ENCODE measurements at places on chromosomes 16 and 17.

GRCh38 chr17:1264196-1264595 lies 6.0 kb upstream of the BHLHA9 start:
- no peak for DNase-seq

- no peak for DNase-seq
Observed at GRCh38 chr17:64406321-64407200, 15.9 kb upstream of the PECAM1 start.

DNA sequence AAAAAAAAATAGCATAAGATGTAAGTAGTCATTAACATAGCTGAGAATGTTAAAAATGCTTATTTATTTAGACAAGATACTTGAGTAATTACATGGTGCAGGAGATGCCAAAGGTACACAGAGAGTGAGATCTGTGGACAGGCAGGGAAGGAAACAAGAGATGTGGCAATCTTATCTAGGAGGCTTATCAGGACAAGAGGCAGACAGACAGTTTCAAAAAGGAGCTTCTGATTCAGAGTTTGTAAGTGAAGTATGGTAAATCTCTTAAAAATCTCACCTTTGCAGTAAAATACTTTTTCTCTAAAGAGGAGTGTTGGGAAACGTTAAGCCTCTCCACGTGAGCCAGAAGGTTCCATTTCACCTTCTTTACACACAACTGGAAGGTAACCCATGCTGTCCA lies 19.9 kb upstream of the GHDC start:
- DNase-seq, result no peak

DNA sequence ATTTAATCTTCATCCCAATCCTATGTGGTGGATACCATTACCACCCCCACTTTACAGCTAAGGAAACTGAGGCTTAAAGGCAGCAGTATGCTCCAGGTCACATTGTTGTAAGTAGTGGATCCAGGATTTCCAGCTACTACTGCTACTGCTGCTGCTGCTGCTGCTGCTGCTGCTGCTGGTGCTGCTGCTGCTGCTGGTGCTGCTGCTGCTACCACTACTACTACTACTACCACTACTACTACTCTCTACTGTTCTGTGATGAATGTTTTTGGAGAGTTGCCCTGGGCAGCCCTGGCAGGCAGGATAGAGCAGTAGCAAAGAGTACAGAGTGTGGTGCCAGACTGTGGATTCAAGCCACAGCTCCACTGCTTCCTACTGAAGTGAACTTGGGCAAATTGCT lies 49.3 kb upstream of the SLC12A3 start:
- no peak for DNase-seq

DNA sequence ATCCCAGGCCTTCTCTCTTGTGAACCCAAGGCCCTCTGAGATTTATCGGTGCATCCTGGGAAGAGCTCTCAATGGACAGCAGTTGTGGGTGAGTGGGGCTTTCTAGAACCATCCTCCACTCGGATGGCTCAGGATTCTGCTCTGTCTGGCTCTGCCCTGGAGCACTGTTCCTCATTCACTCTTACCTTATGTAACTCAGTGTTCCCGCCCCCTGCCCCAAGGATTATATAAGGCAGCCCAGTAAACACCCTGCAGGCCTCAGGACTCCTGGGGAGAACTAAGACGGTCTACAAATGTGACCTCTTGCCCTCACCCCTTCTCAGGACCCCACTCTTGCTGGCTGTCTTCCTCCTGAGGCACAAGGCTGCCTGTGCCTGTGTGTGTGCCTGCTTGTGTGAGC lies 3.8 kb downstream of the RPRML start:
- no peak for DNase-seq

DNA sequence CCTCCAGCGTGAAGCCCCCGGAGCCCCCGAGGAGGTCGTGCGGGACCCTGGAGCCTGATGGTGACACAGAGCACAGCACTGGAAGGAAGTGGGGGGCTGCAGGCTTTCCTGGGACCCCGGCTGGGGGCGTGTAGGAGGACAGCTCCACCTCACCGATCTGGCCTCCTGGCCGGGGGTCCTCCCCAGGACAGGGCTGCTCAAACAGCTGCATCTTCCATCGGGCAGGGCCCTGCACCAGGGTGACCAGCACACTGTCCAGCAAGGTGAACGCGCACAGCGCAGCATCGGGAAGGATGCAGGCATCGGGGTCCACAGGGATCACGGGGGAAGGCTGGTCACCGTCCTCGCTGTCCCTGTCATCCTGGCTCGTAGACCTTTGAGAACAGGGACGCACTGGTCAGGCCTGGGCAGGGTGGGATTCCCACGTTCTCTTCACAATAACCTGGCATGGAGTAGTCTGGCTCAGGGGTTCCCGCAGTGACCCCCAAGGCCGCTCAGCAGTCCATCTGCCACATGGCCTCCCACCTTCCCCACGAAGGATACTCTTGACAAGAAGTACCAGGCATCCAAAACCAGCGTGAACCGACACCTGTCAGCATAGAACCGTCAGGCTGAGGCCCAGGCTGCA lies 1.2 kb downstream of the FAAP100 start:
- no peak for DNase-seq

- no peak for DNase-seq
Observed at GRCh38 chr17:49830605-49831004, 17.3 kb downstream of the TAC4 start.

- DNase-seq, result no peak
Observed at GRCh38 chr17:66684731-66685130, 150.2 kb upstream of the CACNG5 start.

- no peak for DNase-seq
Observed at GRCh38 chr17:79214940-79215604, 140.4 kb downstream of the ENGASE start.

DNA sequence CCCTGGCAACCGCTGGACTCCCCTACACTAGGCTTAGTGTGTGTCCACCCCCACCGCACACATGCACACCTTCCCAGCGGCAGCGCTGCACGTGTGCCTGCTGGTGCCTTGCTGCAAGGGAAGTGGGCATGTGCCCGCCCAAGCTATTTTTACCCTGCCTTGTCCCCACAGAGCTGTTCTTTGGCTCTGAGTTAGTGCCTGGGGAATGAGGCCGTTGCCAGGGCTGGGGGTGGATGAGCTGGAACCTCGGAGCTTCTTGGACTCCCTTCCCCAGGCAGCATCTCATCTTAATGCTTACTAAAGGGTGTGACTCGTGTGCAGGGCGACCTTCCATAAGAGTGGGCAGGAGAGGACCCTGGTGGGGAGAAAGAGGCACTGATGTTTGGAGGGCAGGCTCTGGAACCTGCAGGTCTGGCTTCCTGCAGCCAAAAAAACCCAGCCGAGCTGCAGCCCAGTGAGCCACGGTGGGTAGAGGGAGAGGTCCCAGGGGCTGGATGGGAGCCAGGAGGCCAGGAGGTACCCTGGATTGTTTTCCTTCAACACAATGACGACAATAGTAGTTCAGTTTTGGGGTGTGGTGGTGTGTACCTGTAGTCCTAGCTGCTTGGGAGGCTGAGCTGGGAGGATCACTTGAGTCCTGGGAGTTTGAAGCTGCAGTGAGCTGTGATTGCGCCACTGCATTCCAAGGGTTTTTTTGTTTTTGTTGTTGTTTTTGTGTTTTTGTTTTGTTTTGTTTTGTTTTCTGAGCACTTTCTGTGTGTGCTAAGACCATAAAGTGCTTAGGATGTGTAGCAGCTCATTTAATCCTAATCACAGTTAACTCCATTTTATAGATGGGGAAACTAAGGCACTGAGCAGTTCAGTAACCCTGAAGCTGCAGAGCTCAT lies 119.1 kb downstream of the RAB11FIP4 start:
- DNase-seq, result peak; percentile 48

- no peak for DNase-seq
Observed at GRCh38 chr16:78957317-78958100, 643.0 kb downstream of the MAF start.

DNA sequence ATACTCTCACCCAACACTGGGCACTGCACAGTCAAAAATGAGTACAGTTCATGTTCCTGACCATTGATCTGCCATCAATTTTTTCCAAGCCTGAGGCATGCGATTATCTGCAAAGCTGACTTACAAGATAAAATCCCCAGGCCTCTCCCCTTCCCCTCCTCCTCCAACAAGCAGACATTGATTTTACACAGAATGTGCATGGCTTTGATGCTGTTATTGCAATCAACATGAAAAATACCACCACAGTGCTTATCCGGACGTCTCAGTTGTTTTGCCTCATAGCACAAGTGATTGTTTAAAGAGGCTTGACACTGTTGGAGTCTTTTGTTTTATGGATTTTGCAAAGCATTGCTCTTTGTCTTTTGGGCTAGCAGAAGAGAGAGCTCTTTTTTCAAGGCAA lies 163.8 kb downstream of the TOX3 start:
- no peak for DNase-seq

- DNase-seq, result no peak
Observed at GRCh38 chr17:61007980-61008379, 330.3 kb downstream of the BCAS3 start.

- no peak for DNase-seq
Observed at GRCh38 chr16:55302635-55303034, 21.4 kb upstream of the IRX6 start.

GRCh38 chr16:79132701-79133100 lies 467.8 kb downstream of the MAF start:
- DNase-seq, result no peak

- DNase-seq, result no peak
Observed at GRCh38 chr16:84032458-84033178, 10.0 kb downstream of the SLC38A8 start.

DNA sequence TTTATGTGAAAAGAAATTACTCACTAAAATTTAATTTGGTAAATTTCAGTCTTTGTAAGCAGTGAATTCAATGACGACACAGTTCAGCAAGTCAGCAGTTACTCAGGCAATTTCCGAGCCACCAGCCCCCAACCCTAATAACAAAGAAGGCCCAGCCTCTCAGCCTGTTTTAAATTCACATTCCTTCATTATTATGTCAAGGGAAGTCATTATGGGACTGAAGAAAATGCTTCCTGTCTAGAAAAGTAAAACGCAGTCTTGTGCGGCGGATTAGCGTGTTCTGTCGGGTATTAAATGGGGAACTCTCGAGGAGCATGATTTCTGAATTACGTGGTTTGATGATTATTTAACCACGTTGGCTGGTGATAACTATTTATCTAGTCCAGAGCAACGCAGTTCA lies 177.6 kb downstream of the AIPL1 start:
- no peak for DNase-seq

DNA sequence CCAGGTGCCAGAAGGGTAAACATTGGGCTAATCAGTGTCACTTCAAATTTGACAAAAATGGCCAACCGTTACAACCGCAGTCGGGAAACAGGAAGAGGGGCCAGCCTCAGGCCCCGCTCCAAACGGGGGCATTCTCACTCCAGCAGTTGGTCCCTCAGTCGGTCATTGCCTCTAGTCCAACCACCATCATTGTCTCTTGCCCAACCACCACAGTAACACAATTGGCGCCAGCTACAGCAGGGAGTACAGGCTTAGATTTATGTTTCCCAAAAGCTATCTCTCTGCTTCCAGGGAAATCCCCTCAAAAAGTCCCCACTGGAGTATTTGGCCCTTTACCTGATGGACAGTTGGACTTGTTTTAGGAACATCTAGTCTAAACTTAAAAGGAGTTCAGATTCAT lies 20.3 kb downstream of the ALOX15B start:
- DNase-seq, result no peak

DNA sequence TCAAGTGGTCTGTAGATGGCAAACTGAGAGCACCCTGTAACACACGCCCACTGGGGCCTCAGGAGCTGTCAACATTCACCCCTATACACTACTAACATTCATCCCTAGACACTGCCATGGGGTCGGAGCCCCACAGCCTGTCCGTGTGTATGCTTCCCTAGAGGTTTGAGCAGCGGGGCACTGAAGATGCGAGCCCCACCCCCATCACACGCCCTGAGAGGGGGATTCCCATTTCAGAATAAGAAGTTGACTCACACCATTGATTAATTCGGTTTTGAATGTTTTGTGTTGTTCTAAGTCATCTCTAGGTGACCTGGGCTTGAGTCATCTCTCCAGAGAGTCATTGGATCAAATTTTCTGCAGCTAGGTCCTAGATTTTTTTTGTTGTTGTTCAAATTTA lies 37.3 kb upstream of the MMD start:
- DNase-seq, result peak; percentile 80

GRCh38 chr17:75260641-75261335 lies 618 bp downstream of the GGA3 start:
- peak; percentile 76 for DNase-seq
